Stimulated activated CD4-positive, alpha-beta T cell treated with anti-CD3 and anti-CD28 coated beads, Interleukin-12 subunit alpha, Interleukin-12 subunit beta, amount 100 ng/mL, for 4 hours (primary cell): ENCODE measurements at places on chromosomes 1 and 21.

DNA sequence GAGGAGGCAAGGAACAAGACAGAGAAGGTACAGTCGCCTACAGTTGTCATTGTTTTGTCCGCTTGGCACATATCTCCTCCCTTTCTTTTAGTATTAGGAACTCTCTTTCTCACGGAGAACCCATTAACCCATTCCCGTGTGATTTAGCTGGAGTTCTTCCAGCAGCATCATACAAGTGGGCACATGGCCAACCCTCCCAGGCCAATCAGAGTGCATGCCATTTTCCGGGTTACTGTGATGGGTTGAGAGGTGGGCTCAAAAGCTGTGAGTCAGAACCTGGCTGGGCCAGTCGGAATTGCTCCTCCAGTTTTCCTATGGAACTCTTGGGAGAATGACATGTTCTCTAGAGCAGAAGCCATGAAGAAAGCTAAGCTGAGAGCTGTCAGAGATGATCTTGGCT is 83.1 kb upstream of the SOD1 start:
- no peak for DNase-seq

DNA sequence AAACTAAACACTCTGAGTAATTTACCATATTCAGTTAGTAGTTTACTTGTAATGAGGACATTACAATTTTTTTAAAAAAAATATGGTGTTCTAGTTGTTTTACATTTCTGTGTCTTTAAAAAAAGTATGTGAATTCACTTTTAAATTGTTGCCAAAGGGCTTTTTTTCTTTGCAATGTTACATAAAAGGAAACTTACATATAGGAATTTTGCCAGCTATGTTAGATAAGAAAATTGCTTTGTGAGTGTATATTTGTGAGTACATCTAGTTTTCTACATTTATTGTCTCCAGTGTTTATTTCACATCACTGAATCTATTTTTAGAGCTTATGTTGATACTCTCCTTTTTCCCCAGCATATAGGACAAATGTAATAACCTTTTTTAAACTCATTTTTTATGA is 206.8 kb downstream of the GPR52 start:
- DNase-seq: no peak

GRCh38 chr1:23403038-23403336 is 21.6 kb downstream of the TCEA3 start:
- no peak for DNase-seq

DNA sequence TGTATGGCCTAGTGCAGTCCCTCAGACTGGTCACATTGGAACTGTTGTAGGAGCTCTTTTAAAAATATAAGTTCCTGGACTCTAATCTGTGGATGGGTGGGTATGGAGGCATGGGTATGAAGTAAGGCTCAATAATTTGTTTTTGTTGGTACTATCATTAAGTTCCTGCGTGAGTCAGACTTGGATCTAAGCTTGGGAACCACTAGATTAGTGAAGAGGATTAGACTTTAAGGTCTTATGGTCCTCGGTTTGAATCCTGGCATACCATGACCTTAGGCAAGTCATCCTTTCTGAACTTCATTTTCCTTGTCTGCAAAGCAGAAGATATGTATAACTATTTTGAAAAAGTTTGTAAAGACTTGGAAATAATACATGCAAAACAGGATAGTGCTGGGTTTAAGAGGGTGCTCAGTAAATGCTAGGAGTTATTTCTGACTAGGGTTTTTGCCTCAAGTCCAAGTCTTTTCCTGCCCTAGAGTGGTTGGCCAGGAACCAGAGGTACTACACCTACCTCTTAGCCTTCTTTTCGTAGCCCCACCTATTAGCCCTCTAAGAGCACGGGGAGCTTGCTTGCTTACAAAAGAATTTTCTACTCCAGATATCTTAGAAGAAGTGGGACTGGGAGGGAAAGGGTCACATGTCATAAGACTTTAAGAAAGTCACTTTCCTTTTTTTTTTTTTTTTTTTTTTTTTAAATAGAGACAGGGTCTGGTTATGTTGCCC is 38.6 kb upstream of the METTL18 start:
- DNase-seq: no peak

DNA sequence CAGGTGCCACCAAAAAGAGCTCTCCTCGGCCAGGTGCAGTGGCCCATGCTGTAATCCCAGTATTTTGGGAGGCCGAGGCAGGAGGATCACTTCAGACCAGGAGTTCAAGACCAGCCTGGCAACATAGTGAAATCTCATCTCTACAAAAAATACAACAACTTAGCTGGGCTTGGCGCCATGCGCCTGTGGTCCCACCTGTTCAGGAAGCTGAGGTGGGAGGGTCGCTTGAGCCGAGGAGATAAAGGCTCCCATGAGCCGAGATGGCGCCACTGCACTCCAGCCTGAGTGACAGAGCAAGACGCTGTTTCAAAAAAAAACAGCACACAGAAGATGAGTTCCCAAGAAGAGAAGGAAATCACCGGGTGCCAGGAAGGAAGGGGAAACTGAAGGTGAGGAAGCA is 67.0 kb downstream of the CHD5 start:
- no peak for DNase-seq

DNA sequence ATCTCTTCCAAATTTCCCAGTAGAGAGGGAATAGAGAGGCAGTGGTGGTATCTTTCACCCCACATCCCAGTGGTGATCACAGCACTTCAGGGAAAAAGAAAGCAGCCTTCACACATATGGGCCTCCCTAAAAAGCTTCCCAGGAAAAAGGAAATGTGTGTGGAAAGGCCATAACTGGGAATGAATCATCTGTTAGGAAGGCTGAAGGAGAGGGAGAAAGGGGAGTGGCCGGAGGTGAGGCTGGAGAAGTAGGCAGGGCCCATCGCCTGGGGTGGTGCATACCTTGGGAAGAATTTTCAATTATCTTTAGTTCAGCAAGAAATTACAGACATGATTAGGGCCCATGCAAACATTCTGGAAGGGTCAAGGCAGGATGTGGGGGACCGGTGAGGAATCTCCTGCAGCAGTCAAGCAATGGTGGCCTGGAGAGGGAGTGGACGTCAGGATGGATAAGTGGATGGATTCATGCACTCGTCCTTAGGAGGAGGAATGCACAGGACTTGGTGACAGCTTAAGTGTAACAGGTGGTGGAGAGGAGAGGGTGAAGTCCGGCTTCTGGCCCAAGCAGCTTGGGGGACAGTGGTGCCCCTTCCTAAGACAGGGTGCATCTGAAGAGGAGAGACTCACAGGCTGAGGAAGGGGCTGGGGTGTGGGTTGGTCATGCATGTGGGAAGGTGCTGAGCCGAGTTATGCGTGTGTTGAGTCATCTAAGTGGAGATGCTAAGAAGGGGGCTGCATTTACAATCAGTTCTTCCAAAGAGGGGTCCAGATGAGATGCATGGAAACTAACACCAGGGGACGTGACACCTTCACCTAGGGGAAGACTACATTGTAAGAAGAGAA is 17.9 kb downstream of the HIVEP3 start:
- no peak for DNase-seq
